ENCODE measurements at places on chromosomes 16 and 17. TPM values are rescaled to one million over a fixed set of nuclear protein-coding genes. Genes with fewer than 3 reads are reported as not detected.

- no peak for DNase-seq
These were observed 375 bp upstream of the ALOX12B start for GRCh38 chr17:8087952-8088230.

- no peak for DNase-seq
These were observed 104.5 kb downstream of the CRLF3 start for GRCh38 chr17:30720013-30720471.

DNA sequence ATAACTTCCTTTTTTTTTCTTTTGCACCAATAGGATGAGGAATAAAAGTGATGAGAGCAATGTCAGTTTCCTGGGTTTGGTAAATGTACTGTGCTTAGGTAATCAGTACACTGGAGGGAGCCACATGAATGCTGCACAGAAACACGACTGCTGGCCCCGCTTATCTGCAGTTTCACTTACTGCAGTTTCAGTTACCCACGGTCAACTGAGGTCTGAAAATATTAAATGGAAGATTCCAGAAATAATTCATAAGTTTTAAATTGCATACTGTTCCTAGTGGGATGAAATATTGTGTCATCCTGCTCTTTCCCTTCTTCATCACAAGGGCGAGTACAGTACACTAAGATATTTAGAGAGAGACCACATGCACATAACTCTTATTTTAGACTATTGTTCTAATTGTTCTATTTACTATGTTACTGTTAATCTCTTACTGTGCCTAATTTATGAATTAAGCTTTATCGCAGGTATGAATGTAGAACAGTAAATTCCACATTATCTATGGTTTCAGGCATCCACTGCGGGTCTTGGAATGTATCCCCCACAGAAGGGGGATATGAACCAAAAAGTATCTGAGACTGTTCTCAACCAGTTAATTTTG is 6.4 kb upstream of the LGALS3BP start:
- no peak for DNase-seq

- DNase-seq = no peak
These were observed 118.5 kb downstream of the USP22 start for GRCh38 chr17:20924306-20924705.

GRCh38 chr17:6435968-6436367 is 1.0 kb upstream of the AIPL1 start:
- no peak for DNase-seq

GRCh38 chr17:69978056-69978646 is 96.9 kb upstream of the KCNJ16 start:
- no peak for DNase-seq

DNA sequence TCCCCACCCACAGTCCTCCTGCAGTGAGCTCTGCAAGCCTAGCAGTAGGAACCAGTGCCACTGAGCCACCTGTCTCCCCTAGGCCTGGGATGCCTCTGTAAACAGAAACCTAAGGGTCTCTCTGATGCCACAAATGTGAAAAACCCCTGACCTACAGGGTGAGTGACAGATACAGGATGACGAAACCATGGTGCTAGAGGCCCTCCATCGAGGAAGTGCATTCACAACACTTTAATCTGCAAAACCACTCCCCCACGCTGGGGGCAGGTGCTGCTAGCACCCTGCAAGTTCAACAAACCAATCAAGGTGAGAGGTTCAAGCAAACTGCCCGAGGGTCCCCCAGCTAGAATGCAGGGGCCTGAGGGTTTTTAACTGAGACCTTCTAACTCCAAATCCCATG is 59.5 kb downstream of the CDYL2 start:
- no peak for DNase-seq

Gene ATP6V0C
- 139 TPM for total RNA-seq

GRCh38 chr17:28901866-28902818 is 737 bp downstream of the DHRS13 start:
- no peak for DNase-seq

- no peak for DNase-seq
These were observed 3.1 kb upstream of the CDRT4 start for GRCh38 chr17:15470536-15470935.

Gene DBNDD1
- 27.2 TPM for total RNA-seq

GRCh38 chr17:64145375-64145750 is 15.4 kb upstream of the ERN1 start:
- DNase-seq = no peak
